ENCODE measurements at places on chromosomes 12 and 14.

DNA sequence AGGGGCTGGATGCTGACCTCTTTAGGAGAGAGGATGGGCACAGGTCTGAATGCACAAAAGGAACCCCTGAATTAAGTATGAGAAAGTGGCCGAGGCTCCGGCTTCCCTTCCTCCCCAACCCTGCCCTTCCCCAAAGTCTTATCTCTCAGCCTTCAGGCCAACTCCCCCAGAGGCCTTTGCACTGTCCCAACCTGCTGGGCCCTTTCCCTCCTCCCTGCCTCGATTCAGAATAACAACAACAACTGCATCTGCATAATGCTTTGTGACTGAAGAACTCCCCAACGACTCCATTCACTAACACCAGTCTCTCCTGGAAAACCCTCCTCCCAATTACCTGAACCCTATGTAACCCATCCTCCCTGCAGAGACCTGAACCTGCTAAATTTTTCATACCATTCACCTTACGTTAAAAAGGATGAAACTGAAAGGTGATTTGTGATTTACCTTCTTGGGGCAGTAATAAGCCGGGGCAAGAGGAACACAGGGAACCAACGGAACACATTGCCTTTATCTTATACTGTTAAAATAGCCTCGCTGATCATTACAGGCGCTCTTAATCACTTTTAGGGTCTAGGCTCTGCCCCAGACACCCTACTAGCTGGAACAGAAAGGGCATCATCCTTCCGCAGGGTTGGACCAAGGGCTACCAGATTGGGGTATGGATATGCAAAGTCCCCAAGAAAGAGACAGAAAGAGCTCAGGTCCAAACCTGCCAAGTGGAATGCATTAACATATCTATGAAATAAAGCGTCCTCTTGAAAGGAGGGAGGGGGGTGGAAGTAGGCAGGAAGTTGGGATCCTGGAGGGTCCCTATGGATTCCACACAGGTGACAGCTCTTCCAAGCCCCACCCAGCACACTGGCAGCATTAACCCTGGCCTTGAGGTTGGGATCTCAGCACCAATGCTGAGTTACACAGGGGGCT lies 24.2 kb upstream of the FOXN3 start:
- DNase-seq = no peak

- DNase-seq = no peak
Measured at GRCh38 chr12:86249276-86249675, 6.9 kb downstream of the MGAT4C start.

DNA sequence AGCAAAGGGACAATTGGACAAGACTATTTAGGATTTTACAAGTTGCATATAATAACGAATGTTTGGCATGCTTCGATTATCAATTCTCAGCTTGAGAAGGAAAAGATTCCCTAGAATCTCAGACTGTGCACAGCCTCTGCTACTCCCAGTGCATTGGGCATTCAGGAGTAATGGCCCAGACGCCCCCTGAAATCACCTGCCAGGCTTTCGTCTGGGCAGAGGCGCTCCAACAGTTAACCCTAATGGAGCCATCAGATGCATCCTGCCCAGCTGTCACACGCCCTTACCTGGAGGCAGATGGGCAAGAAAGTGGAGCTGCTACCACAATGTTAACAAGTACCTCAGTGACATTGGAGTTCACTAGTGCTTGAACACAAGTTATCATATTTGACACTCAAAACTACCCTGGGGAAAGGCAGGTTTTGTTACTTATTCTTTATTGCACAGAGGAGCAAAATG lies 927 bp upstream of the LRP6 start:
- no peak for DNase-seq

- DNase-seq = no peak
Measured at GRCh38 chr14:48751293-48751692, 834.9 kb downstream of the RPS29 start.

GRCh38 chr12:43805149-43805859 lies 813 bp downstream of the TWF1 start:
- peak; percentile 5 for DNase-seq

- DNase-seq = no peak
Measured at GRCh38 chr14:64405295-64405694, 17.1 kb downstream of the MTHFD1 start.

DNA sequence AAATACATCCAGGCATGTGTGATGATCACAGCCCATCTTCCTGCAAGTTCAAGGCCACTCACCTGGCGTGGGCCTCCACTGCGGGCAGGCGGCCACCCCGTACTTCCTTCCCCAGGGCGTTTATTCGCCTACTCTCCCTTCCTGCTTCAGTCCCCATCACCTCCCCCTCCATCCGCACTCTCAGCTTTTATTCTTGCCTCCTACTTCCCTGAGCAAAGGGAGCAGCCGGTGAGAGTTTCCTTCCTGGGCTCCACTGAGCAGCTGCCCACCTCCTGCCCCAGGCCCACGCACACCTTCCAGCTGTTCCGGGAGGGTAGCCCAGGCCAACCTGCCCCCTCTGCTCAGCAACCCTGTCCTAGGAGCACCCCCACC lies 4.1 kb downstream of the CYP46A1 start:
- no peak for DNase-seq

DNA sequence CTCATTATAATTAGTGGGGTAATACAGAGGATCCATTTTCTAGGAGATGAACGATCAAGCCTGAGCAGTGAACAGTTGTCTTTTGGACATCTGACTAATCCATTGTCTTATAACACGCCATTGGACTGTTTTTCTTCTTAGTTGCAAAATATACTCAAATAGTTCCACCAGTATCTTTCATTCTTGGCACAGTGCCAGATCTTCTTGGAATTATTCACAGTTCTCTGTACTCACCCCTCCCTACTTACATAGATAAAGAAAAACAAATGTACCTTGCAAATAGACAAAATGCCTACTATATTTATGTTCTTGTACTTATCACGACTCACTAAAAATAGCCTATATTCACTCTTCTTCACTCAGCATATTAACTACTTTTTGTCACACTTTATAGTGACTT lies 3.8 kb downstream of the CBLN3 start:
- DNase-seq = peak; percentile 63

GRCh38 chr12:71155225-71155624 lies 2.6 kb downstream of the TSPAN8 start:
- no peak for DNase-seq

DNA sequence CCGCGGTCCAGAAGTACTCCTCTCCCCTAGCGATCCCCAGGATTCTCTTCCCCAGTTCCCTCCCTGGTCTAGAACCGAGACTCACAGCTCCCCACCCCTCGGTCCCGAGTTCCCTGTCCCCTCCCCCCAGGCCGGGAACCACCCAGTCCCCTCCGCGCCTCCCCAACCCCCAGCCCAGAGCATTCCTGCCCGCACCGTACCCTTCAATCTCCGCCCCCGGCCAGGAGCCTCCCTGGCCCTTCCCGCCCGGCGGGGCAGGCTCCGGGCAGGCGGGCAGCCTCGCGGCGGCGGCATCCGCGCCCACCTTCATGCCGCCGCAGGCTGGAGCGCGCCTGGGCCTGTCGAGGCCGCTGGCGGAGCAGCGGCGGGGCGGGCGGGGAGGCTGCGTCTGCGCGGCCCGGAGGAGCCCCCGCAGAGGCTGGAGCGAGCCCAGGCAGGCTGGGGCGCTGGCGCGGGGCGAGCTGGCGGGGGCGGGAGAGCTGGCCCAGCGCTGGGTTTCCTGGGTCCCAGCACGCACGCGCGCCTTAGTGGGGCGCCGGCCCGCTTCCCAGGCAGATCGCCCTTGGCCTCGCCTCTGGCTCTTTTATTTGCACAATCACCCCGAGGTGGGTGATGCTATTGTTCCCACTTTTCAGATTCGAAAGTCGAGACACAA lies 22.2 kb upstream of the GPR132 start:
- peak; percentile 84 for DNase-seq

DNA sequence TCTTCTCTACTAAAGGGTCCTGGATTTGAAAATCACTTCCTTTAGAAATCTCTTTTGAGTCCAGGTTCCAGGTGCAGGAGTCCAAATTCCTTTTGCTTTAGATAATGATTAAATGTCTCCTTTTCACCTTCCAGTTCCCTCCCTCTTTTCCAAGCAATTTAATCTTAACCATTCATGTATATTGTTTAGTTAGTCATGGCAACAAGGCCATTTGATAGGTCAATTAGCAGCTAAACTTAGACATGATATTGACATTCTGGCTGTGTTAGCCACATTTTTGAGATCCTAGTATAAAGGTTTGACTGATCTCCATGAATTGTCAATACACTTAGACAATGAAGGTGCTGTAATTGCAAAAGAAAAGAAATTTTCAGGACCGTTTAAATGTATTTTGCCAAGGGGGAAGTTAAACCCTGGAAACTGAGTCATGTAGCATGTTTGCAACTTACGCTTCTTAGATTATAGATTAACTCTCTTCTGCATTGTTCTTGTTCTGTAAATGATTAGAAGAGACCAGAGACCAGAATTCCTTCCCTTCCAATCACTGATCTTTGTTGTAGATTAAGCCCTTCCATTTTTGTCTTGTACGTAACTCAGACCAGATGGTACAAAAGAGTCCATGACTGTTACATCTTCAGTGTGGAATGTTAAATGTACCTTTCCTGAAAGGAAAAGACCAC lies 12.4 kb upstream of the C12orf75 start:
- no peak for DNase-seq

DNA sequence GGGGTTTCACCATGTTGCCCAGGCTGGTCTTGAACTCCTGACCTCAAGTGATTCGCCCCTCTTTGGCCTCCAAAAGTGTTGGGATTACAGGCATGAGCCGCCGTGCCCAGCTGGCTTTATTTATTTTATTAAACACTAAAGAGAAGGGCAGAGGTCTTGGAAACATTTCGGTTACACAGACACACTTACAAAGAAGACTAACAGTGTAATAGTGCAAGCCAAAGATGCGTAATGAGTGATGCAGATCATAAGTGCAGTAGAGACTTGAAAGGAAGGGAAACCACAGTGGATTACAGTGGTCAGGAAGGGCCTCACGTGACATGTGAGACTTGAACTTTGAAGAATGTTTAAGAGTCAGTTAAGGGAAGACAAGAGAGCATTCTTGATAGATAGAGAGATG lies 33.9 kb upstream of the CDK17 start:
- DNase-seq = no peak

DNA sequence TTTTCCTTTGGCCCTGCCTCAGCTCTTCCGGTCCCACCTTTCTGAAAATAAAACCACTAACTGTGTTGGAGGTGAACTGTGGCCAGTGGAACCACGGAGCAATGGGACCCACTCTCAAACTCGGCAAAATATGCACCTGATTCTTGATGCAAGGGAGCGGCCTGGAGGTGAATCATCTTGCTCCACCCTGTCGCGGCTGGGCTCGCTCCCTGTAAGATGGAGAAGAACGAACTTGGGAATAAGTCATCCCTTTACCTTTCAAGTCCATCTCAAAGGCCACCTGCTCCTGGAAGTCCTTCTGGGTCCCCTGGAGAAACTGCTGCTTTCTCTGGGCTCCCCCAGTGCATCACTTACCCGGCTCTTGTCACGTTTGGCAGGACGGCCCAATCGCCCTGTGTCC lies 309.9 kb downstream of the BCL11B start:
- no peak for DNase-seq

GRCh38 chr12:112347581-112347982 lies 34.6 kb downstream of the HECTD4 start:
- DNase-seq = no peak

DNA sequence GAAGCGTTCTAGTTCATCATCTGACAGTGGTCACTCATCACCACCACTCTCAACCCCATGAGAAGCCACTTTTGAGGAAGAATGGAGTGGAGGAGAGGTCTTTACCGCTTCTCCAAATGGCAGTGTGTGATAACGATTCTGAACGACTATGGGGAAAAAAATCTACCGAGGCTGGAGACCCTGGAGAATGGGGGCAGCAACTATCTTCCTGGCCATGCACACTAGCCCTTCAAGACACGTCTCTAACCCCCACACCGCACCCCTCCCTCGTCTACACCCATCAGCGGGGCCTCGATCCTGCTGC lies 365 bp downstream of the ING4 start:
- peak; percentile 56 for DNase-seq

- no peak for DNase-seq
Measured at GRCh38 chr14:84273181-84273580, 1256.8 kb upstream of the FLRT2 start.

DNA sequence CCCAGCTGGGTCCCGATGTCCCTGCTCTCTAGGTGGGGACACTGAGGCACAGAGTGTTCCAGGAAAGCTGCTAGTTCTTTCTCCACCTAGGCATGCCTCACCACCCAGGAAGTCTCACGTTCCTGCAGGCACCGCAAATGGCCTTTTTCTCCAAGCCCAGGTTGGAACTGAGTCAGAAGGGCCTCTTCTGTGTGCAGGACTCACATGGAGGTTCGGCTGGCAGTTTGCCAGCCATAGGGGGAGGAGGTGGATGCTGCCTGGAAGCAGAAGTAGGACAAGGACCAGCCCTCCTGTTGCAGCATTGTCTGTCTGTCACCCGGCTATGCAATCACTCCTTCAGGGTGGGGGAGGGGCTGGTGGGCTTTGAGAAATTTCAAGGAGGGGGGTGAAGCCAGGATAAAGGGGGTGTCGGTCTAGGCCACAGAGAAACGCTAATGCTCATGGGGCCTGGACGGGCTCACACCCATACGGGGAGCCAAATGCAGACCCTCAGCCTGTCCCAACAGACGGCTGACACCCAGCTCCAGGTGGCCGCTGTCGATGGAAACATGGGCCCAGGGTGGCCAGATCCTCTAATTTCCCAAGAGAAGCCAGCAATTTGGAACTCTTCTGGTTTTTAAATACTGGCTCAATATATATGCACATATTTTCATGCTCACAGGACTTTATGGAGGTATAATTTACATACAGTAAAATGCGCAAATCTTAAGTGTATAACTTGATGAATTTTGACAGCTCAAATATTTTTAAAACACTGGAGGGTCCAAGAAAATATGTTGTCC lies 120.5 kb downstream of the PHETA1 start:
- peak; percentile 51 for DNase-seq

GRCh38 chr14:33918256-33918655 lies 32.6 kb downstream of the EGLN3 start:
- DNase-seq = no peak

DNA sequence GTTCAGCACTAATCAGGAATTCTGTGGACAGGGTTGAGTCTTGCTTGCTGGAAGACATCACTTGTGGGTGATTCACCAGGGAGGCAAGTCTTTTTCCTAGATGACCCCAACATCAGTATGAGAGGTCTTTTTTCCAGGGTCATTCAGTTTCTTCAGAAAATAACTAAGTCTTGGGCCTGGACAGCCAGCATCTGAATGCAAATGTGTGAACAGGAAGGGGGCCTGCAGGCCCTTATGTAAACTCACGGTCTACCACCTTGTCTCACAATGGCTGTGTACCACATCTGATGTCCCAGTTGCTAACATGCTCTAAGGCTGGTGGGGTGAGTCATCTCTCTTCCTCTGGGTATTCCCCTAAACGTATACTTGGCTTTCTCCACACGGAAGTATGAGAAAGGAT lies 79.2 kb downstream of the HECTD4 start:
- peak; percentile 61 for DNase-seq
